ENCODE measurements at places on chromosomes 5 and 9. TPM values are rescaled to one million over a fixed set of nuclear protein-coding genes. Genes with fewer than 3 reads are reported as not detected.

- no peak for DNase-seq
These were observed 826 bp upstream of the PRDM9 start for GRCh38 chr5:23506329-23507236.

- no peak for DNase-seq
These were observed 35.1 kb upstream of the JADE2 start for GRCh38 chr5:134490255-134490924.

- no peak for DNase-seq
These were observed 136.0 kb downstream of the SMARCA2 start for GRCh38 chr9:2151171-2151570.

DNA sequence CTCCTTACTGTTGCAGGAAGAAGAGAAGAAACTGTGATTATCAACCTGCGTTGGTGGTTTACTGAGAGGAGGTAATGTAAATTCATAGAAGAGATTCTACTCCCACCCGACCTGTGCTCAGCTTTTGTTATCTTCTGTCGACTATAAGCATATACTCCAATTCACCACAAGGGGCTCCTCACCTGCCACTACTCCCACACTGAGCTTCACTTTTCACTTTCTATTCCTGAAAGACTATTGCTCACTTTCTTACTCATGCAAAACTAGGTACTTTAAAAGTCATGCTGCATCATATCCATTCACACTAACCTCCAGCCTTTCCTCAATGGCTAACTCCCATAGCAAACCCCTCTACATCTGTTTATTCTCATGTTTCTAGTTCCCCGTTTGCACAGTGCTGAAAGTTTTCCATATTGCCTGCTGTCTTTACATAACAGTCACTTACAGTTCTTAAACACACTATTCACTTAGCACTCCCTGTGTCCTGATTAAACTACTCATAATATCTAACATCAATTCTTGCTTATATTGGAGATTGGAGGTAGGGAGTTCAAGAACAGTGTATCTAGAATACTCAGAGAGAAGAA, 1062.6 kb downstream of the NR2F1-AS1 start:
- DNase-seq, result no peak

GRCh38 chr9:133368249-133368881, 7.5 kb downstream of the SURF4 start:
- no peak for DNase-seq

DNA sequence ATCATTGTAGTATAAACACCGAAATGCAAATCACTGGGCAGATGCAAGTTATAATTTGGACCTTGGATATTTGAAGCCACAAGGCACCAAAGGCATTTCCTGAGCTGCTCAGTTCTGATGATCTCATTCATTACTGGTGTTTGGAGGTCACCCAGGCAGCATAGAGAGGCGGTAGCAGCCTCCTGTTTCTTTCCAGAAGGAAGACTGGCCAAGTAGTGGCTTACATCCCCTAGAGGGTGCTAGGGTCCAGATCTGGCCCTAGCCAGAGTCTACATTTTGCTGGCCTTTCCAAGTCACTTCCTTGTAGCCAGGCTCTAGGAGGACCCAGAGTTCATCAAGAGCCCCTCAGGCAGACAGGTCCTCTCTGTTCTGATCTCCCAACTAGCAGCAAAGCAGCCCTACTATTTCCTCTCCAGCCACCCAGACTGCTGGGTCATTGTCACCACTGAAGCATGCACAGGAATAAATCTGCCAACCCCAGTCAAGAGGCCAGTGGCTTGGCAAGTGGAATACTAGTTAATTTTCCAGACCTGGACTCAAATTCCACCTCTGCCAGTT, 33.4 kb upstream of the TTC1 start:
- no peak for DNase-seq

GRCh38 chr5:109690242-109690974, 681 bp downstream of the MAN2A1 start:
- no peak for DNase-seq

- DNase-seq, result no peak
These were observed 63.5 kb downstream of the OLFM1 start for GRCh38 chr9:135150981-135151380.

- DNase-seq, result no peak
These were observed 98.3 kb downstream of the PSD2 start for GRCh38 chr5:139893873-139894272.

- DNase-seq, result no peak
These were observed 276.7 kb downstream of the PSAT1 start for GRCh38 chr9:78573669-78574068.

DNA sequence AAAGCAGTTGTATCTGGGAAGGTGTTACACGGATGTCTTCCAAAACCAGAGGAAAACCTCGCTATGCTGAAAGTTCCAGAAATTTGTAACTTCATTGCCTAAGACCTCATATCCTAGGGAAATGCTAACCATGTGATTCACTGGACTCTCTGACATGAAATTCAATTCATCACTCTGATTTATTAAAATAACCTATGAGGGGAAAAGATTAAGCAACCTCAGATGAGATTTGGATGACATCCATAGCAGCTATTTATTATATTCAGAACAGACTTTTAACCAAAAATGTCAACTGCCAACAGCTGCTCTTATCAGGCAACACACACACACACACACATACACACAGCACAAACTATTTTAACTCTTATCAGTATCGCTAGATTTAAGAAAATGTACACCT, 1006.4 kb upstream of the CTNND2 start:
- no peak for DNase-seq

DNA sequence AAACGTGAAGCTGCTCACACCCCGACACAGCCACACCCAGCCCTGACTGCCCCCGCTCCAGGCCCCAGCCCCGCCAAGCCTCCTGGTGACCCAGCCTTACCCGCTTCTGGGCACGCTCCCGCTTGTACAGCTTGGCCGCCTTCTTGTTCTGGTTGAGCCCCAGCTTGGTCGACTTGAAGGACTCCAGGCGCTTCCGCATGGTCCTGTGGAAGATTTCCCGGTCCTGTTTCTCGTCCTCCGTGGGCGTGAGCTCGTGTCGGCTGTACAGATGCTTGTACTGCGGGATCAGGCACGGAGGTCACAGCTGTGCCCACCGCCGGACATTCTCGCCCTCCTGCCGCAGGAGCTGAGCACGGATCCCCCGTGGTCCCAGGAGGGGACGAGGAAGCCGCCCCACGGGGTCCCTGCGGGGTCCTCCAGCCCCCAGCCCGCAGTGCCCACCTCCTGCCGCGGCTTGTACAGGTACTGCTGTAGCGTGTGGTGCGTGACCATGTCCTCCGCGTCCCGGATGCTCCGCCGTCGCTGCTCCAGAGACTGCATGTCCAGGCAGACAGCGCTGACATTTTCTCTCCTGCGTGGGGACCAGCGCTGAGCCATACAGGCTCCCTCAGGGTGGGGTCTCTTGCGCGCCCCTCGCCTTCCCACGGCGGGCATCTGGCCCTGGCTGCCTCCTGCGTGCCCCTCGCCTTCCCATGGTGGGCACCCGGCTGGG, 33.3 kb downstream of the EXOC3 start:
- DNase-seq, result no peak

DNA sequence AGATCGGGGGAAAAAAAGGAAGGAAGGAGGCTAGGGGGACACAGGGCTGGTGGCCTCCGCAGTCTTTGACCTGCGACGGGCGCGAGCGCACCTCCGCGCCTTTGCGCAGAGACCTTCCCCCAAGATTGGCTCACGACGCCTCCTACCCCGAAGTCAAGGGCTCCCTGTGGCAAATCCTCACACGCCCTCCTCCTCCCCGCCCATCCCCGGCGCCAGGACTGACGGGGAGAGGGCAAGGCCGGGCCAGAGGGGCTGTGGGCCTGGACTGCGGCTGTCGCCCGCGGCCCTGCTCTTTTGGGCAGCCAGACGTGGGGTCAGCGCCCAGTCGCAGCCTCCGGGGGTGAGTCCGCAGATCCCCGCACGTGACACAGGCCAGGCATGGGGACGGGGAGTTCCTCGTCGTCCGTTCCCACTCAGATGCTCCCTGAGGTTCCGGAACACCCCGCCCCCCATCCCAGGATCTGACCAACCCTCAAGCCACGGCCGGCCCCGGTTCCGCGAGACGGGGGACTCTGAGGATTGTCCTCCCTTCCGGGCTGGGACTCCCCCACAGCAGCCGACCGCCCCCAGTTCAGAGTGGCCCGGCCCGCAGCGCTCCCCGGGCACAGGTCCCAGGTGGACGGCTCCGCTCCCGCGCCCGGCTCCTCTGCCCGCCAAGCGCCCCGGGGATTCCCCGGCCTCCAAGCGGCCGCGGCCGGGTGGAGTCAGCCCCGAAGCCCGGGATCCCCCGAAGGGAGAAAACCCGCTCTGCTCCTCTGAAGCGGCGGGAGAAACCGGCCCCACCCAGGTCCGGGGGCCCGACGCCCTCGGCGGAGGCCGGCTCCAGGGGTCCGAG, 543 bp upstream of the ANKRD33B start:
- no peak for DNase-seq

- no peak for DNase-seq
These were observed 53.5 kb downstream of the PPP2R2B start for GRCh38 chr5:146825033-146825432.

- no peak for DNase-seq
These were observed 130.4 kb upstream of the BASP1 start for GRCh38 chr5:17087035-17087434.

DNA sequence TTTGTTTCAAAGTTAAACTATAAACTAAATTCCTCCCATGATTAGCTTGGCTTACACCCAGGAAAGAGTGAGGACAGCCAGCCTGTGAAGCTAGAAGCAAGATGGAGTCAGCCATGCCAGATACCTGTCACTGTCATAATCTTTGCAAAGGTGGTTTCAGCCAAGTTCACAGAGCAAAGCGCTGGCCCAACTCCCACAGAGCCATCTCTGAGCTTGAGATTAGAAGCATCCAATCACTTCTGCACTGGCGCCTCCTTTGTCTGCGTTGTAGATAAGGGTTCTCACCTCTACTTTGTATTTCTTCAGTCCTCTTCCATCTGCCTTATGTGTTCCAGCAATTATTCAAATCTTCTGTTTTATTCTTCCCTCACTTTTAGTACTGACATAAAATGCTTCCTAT, 119.4 kb upstream of the ACO1 start:
- DNase-seq, result no peak

- DNase-seq, result no peak
These were observed 28.9 kb upstream of the GLIS3 start for GRCh38 chr9:4328723-4329122.

DNA sequence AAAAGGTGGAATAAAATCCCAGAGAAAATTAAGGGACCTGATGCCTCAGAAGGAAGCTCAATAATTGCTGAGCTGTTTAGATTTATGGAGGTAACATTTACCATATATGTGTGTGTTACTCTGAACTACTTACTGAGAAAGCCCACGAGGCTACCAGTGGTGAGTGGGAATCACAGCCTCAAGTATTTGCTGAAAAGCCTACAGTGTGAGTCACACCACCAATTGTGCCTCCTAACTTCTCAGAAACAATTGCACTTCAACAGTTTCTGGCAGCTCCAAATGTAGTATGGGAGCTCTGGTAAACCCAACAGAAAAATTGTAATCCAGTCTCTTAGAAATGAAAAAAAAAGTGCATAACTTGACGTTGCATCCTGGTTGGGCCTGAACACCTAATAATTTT, 551.6 kb downstream of the PRDM9 start:
- DNase-seq, result no peak

SLC6A7 gene
- not detected for total RNA-seq

KCTD16 gene
- total RNA-seq, result 0.08 TPM

SLIT3 gene
- 26.4 TPM for total RNA-seq

DMRT3 gene
- not detected for total RNA-seq

OTP gene
- 0.05 TPM for total RNA-seq
